ENCODE measurements at places on chromosomes 2 and 18.

- no peak for DNase-seq
Measured at GRCh38 chr2:52383541-52383940, 1351.6 kb upstream of the NRXN1 start.

DNA sequence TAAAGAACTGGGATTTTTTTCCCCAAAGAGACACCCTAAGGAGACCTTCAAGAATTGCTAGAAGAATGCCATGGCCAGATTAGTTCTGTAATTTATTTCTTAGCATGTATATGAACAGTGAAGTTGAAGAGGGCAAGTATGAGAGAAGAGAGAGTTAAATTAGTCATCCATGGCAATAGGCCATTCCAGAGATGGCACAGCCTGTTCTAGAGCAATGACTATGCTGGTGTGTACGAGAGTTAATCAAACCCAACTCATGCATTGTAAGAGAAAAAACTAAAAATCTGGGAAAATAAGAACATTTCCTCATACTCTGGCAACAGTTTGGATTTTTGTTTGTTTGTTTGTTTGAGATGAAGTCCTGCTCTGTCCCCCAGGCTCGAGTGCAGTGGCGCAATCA lies 112.1 kb upstream of the PIK3C3 start:
- DNase-seq: no peak

- DNase-seq: no peak
Measured at GRCh38 chr2:54568876-54569321, 112.8 kb downstream of the SPTBN1 start.

- no peak for DNase-seq
Measured at GRCh38 chr2:26723991-26724750, 31.6 kb downstream of the KCNK3 start.

- peak; percentile 49 for DNase-seq
Measured at GRCh38 chr2:233331536-233331935, 22.8 kb upstream of the DGKD start.

GRCh38 chr2:42959234-42960001 lies 167.0 kb upstream of the HAAO start:
- DNase-seq: no peak

- DNase-seq: no peak
Measured at GRCh38 chr2:27638037-27638637, 9.3 kb downstream of the GPN1 start.

- DNase-seq: peak; percentile 46
Measured at GRCh38 chr2:61016392-61017002, 1.0 kb upstream of the PEX13 start.

DNA sequence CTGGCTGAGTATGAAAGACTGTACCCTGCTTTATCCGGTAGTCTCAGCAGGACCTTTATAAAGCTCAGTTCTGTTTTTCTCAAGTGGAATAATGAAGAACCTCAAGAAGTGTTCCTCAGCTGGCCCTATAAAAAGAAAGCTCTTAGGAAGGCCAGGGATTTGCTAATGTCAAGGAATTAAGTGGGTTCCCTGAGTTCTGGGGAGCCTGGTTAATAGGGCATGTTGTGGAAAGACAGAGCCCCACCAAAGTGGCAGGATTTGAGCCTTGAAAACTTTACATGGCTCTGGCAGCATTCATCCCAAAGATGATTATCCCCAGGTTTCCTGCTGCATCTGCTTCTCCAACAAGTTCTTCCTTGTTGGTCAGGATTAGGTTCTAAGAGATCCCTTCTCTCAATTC lies 6.9 kb upstream of the DYSF start:
- DNase-seq: no peak

- DNase-seq: no peak
Measured at GRCh38 chr2:234911271-234911670, 40.5 kb upstream of the SH3BP4 start.

- no peak for DNase-seq
Measured at GRCh38 chr2:233174137-233174536, 77.3 kb upstream of the ATG16L1 start.

GRCh38 chr2:109529532-109530449 lies 84.0 kb downstream of the SEPTIN10 start:
- no peak for DNase-seq

GRCh38 chr18:25229081-25229480 lies 122.9 kb downstream of the ZNF521 start:
- DNase-seq: no peak

DNA sequence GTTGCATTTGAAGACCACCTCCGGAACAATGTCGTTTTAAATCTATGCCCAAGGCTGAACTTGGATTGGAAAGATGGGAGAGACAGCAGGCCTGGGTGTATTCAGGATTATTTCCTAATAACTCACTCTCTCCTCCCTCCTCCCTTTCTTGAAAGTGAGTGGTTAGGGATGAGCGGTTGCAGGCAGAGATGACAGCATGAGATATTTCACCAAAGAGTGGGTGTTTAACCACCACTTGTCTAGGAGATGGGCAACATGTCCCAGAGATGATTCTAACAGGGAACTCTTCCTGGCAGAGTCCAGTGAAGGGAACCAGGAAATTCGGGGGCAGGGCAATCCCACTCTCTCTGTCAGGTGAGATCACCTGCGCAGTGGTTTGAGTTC lies 123.2 kb downstream of the KCTD1 start:
- DNase-seq: no peak

DNA sequence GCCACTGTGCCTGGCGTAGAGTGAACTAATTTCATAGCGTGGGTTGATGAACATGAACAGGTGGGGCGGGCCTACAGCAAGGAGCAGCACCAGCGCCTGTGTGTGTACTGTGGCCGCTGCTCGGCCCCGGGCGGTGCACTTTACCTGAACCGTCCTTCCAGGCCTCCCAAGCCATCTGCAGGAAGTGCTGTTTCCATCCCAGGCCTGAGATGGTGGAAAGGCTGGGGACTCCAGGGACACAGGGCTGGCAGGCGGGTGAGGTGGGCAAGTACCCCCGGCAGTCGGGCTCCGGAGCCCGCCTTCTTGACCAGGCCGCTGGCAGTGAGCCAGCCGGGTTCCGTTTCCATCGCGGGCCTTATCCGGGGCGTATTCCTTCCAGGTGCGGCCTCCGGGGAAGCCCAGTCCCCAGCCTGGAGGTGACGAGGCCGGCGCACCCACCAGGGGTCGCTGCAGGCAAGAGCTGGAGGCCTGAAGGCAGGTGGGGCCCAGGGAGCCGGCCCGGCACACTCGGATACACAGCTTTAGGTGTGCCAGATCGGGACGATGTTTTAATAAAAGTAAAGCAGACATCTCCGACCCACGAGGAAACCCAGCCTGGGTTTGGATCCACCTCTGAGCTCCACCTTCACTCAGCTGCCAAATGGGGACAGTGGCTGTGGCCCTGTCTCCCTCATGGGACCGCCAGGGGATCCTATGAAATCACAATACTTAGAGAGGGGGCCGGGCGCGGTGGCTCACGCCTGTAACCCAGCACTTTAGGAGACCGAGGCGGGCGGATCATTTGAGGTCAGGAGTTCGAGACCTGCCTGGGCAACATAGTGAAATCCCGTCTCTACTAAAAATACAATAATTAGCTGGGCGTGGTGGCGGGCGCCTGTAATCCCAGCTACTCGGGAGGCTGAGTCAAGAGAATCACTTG lies 22.7 kb upstream of the PDIA6 start:
- peak; percentile 83 for DNase-seq

GRCh38 chr2:216131175-216131926 lies 22.2 kb downstream of the XRCC5 start:
- DNase-seq: no peak

GRCh38 chr2:69959425-69959824 lies 2.0 kb downstream of the ASPRV1 start:
- DNase-seq: no peak
